ENCODE measurements at places on chromosomes 4 and X. TPM values are rescaled to one million over a fixed set of nuclear protein-coding genes. Genes with fewer than 3 reads are reported as not detected.

DNA sequence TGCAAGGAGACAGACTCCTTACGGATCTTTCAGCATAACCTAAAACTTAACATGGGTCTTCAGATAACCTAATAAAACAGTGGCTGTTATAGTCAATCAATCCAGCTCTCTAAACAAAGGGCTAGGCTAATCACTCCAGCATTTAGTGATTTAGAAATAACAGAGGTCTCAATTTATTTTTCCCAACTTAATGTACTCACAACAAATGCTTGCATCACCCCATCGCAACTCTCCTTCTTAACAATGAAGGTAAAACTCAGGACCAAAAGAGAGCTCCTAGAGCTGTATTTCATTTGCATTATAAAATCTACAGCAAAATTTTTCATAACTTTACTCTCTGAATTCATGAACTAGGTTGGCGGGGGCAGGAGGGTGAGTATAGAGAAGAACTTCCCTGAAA is 1.1 kb downstream of the LIN54 start:
- no peak for DNase-seq

GRCh38 chr4:23888421-23889319 is 1.2 kb downstream of the PPARGC1A start:
- peak; percentile 81 for DNase-seq

- DNase-seq, result no peak
These were observed 101.1 kb upstream of the PRR32 start for GRCh38 chrX:126718440-126718839.

Gene PSAPL1
- total RNA-seq, result 0.06 TPM

GRCh38 chr4:125244848-125245450 is 69.8 kb upstream of the FAT4 start:
- peak; percentile 19 for DNase-seq

DNA sequence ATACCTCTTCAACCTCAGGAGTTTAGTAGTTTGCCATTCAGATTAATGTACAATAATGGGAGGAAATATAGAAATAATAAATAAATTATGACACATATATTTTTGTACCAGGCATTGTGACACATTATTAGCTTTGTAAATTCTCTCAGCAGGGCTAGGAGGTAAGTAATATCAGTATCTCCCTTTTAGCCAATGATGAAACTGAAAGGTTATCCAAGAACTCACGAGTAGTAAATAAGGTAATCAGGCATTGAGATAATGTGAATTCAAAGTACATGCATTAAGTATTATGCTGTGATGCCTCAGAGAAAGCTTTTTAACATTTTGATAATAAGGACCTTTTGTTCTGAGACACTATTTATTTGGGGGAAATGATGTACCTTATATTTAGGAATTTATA is 5.3 kb upstream of the ARAP2 start:
- no peak for DNase-seq

DNA sequence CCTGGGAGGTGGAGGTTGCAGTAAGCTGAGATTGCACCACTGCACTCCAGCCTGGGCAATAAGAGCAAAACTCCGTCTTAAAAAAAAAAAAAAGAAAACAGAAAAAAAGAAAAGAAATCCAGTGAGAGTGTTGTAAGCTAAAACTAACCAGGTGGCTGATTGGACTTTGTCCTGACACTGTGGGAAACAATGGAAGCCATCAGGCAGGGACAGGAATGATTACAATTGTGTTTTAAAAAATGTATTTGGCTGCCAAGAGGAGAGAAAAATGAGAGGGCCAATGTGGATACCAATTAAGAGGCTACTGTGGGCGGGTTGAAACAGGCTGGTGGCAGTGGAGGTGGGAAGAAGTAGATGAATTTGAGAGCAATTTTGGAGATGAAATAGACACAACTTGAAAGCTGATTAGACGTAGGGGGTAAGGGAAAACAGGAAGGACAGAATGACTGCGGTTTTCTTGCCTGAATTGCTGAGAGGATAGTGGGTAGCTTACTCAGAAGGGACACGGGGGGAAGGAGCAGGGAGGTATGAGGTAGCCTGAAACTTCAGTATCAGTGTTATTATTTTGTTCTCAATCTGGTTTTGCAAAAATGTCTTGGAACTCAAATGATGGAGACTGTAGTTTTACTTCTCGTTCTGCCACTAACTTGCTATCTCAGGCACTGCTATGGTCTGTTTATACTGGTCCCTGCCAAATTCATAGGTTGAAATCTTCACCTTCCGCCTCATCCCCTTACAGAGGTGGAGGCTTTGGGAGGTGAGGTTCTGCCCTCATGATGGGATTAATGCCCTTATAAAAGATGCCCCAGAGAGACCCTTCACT is 45.6 kb upstream of the CHRNA9 start:
- no peak for DNase-seq

- DNase-seq, result no peak
These were observed 77.4 kb upstream of the CPEB2 start for GRCh38 chr4:14924812-14925344.

Gene MID1IP1
- 43.8 TPM for total RNA-seq

DNA sequence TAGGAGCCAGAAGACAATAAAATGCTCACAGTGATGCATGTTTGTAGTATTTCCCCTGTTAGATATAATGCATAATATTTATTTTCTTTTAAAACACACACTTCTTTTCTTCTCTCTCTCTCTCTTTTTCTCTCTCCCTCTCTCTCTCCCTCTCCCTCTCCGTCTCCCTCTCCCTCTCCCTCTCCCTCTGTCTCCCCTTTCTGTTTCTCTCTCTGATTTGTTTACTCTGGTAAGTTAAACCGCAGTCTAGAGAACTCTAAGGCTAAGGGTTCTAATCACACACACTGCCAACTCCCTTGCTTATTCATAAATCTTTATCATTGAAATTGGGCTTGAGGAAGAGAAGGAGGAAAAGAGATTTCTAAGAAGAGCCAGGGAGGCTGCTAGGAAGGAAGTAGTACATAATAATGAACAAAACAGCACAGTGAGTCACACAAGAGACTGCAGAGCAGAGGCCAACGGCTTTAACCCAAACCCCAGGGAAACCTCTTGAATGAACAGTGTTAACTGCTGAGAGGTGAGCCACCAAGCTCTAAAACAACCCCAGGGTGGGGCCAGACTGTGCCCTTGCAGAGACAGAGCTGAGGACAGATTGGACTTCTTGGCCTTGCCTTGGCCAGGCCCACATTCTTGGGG is 9.1 kb upstream of the PHOX2B start:
- DNase-seq, result no peak

- DNase-seq, result no peak
These were observed 807 bp downstream of the SEL1L3 start for GRCh38 chr4:25861951-25862410.

Gene TRIM75
- not detected for total RNA-seq

Gene C4orf33
- 16.8 TPM for total RNA-seq

Gene CXCL6
- total RNA-seq, result 0.79 TPM

GRCh38 chrX:13430136-13430827 is 110.4 kb upstream of the ATXN3L start:
- no peak for DNase-seq

Gene CFAP299
- 3.0 TPM for total RNA-seq

- DNase-seq, result no peak
These were observed 210.4 kb downstream of the MID1IP1 start for GRCh38 chrX:39011454-39012221.

Gene C4orf50
- 1.9 TPM for total RNA-seq

GRCh38 chr4:146978641-146979040 is 33.0 kb upstream of the TTC29 start:
- no peak for DNase-seq

Gene CACNA1F
- total RNA-seq, result under 0.01 TPM

Gene PPP4R3C
- not detected for total RNA-seq

DNA sequence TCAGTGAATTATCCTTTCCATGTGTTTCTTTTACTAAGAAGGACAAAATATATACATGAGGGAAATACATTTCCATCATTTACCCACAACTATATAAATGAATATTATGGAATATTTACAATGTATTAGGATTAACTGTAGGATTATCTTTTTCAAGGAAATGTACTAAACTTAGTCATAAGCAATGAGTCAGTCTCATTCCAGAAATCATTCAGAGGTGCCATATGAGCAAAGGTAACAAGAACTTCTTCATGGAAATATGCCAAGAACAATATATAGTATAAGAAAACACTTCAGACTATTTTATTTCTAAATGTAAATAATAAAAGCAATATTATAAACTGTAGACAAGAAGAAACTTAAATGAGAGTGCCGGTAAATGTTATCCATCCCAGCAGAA is 67.1 kb downstream of the USP38 start:
- DNase-seq, result no peak

- no peak for DNase-seq
These were observed 17.5 kb downstream of the CFAP99 start for GRCh38 chr4:2436301-2436700.

Gene OPN1MW
- not detected for total RNA-seq

Gene ITIH6
- 0.22 TPM for total RNA-seq

Gene HEPH
- total RNA-seq, result 44.4 TPM

Gene NPNT
- 26.1 TPM for total RNA-seq

Gene TRAM1L1
- total RNA-seq, result 12.5 TPM

Gene FUNDC1
- total RNA-seq, result 31.0 TPM

Gene CLDN2
- total RNA-seq, result not detected

- DNase-seq, result no peak
These were observed 17.9 kb upstream of the NSUN7 start for GRCh38 chr4:40731792-40732245.

Gene SMS
- total RNA-seq, result 54.3 TPM

DNA sequence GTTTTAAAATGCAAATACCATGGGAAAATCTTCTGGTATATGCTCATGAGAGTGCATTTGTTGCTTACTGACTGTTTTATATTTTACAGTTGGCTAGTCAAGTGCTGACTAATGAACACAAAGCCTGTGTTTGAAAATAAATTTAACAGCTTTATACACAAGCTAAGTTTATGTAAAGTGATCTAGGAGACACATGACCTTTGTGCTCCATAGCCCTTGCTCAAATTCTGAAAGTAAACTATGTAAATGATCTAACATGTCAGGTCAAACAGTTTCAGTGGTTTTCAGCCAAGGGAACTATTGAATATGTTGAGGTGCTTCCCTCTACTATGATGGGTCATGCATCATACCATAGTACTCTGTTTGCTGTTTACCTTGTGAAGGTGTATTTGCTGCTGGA is 36.7 kb downstream of the DIAPH2 start:
- no peak for DNase-seq

DNA sequence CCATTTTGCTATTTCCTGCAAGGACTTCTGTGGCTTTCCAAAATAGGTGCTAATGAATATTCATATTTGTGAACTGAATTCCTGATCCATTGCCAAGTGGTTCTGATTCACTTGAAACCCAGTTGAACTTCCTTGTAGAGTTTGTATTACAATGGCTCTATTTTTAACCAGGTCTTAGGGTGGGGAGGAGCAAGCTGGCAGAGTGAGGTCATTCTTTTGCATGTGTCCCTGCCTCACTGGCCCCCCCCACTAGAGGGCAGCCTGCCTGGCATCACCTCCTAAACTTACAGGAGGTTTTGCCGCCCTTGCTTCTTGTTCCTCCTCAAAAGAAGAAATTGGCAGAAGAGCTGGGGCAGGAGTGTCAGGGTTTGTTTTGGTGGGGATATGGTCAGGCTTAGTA is 10.5 kb downstream of the PTTG2 start:
- no peak for DNase-seq

- no peak for DNase-seq
These were observed 4.7 kb upstream of the AMMECR1 start for GRCh38 chrX:110322603-110323002.

DNA sequence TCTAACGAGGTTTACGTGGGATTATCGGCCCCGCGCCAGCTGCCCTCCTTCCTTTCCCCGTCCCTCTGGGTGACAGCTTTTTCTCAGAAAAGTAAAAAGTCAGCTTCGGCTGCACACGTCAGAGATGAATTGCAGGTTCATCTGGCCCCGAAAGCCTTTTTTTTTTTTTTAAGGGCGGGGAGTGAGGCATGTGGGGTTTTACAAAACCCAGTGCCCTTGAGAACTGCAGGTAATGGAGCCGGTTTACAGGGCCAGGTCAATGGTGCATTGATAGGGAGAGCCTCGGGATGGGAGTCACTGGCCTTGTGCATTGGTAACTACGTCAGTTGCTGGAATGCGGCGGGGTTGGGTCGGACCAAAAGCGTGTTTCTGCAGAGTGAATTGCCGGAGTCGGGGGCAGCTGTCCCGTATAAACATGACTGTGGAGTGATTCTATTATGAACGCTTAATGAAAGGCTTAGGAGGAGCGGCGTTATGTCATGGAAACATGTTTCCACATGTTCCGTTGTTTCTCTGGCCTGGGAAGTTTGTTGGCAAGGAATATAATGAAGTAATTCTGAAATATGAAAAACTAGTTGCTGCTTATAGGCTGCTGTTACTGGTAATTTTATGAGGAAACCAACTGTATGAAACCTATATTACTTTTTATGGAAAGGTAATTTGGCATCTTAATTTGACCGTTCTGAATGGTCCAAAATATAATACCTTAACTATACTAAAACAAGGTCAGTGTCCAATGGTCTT is 1.1 kb downstream of the HSPA4L start:
- peak; percentile 70 for DNase-seq

DNA sequence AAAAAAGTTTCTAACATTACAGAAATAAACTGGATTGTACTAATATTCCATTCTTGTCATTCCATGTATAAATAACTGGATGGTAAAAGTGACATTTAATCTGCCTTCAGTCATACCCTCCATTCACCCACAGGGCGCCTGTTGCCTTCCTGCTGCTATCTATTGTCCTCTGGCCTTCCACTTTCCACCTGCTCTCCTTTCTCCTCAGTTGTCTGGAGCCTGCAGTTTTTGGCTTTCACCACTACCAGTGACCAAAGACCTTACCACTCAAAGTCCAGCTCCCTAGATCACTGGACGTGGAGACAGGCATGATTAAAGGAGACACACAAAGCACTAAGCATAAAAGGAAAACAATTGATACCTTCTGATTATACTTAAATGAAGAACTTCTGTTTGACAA is 46.2 kb upstream of the NHS start:
- no peak for DNase-seq

GRCh38 chr4:1676605-1677525 is 7.2 kb downstream of the FAM53A start:
- DNase-seq, result no peak

Gene BEX4
- total RNA-seq, result 92.5 TPM
